CD4-positive, alpha-beta memory T cell (primary cell): ENCODE measurements at places on chromosomes 3 and 15. TPM values are rescaled to one million over a fixed set of nuclear protein-coding genes. Genes with fewer than 3 reads are reported as not detected.

- no peak for DNase-seq
- no peaks in the 10 kb centered on the region for H3K36me3 ChIP-seq
- H3K27me3 ChIP-seq, result no peaks in the 10 kb centered on the region
- peaks cover 31% of the 10 kb centered on the region for H3K4me1 ChIP-seq
- no peak overlapping the region for H3K4me3 ChIP-seq
These were observed 507.5 kb downstream of the SHQ1 start for GRCh38 chr3:72340476-72341379.

DNA sequence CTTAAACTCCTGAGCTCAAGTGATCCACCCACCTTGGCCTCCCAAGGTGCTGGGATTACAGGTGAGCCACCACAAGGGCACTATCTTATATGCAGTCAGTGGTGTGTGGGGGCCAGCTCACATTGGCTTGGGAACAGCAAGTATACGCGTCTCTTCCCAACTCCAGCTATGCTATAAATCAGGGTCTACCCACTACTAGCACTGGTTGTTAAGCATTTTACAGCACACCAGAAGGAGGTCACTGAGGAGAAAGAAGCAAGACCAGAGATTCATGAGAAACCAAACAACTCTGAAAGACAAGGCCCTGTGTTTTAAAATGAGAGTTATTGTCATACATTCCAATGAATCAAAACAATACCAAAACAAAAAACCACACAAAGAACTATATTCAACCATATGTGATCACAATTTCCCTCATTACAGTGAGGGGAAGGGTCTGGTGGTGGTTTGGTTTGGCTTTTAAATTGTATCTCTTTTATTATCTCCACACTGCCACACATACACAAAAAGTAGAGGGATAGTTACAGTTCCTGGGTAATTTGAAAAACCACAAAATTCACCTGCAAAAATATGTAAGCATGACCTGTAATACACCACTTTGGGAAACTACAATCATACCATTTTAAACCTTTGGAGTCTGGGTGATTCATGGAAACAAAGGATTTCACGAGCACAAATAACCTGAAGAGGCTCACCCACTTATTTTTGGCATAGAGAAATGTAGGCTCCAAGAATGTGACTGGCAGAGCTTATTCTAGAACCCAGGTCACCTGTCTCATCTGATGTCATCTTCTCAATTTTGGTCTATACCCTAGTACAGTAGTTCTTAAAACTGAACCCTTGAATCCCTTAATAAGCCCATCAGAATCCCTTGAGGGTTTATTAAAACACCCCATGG lies 5.2 kb downstream of the MAGI1 start:
- H3K36me3 ChIP-seq, result no peaks in the 10 kb centered on the region
- no peak for DNase-seq
- H3K4me3 ChIP-seq, result no peak overlapping the region
- H3K4me1 ChIP-seq, result no peaks in the 10 kb centered on the region
- H3K27ac ChIP-seq, result no peak overlapping the region

DNA sequence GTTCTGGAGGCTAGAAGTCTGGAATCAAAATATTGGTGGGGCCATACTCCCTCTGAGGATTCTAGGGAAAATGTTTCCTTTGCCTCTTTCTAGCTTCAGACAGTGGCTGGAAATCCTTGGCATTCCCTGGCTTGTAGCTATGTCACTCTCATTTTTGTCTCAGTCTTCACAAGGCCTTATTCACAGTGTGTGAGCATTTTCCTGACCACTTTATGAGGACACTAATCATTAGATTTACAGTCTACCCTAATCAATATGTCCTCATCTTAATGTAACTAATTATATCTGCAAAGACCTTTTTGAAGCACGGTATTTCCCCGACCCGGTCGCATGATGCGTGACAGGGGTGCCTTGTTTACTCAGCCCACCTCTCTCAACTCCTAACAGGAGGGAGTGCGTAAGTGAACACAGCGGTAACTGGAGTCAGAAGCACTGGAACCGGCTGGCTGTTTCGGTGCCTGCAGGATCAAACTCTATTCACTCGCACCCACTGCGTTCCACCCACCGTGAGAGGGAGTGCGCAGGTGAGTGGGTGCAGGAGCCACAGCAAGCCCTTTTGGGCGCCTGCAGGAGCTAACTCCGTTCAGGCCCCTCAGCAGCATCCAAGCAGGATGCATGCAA lies 155.0 kb downstream of the EPHA3 start:
- no peaks in the 10 kb centered on the region for H3K36me3 ChIP-seq
- H3K27ac ChIP-seq, result no peak overlapping the region
- H3K27me3 ChIP-seq, result no peaks in the 10 kb centered on the region
- no peaks in the 10 kb centered on the region for H3K4me1 ChIP-seq
- no peak overlapping the region for H3K4me3 ChIP-seq
- no peak for DNase-seq

DNA sequence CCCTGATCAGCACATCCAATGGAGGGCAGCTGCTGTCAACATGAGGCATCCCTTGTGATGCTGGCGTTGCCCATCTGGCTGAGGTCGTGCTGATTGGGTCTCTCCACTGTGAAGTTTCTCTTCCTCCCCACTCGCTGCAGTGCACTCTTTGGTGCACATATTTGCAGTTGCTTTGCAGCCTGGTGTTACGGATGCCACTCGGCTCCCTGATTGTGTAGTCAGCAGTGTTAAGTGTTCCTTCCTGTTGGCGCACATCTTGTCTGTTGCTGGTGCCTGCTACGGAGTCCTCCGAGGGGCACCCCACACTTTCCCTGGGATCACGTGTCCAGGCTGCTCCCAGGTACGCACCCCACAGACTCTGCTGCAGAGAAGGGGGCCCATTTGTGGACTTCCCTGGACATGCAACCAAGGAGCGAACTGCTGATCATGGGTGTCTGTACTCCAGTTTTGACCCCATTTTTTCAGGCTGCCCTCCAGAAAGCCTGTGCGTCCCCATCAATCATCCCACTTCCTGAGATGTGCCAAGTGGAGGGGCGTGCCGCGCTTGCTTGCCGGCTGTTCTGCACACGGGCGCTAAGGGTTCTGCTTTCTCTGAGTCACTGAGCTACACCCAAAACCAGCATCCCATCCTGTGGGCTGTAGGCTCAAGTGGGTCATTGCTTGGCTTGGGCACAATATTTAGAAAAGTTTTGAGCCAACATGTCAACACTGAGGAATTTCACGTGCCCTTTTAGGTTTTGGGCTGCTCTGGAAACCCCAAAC lies 98.6 kb downstream of the FBLN2 start:
- no peak overlapping the region for H3K4me3 ChIP-seq
- no peak overlapping the region for H3K27ac ChIP-seq
- H3K4me1 ChIP-seq, result peaks cover 34% of the 10 kb centered on the region
- no peak for DNase-seq
- H3K36me3 ChIP-seq, result no peaks in the 10 kb centered on the region

- no peak for DNase-seq
- no peaks in the 10 kb centered on the region for H3K36me3 ChIP-seq
- H3K27me3 ChIP-seq, result no peaks in the 10 kb centered on the region
- no peaks in the 10 kb centered on the region for H3K4me1 ChIP-seq
- no peak overlapping the region for H3K4me3 ChIP-seq
These were observed 326.8 kb downstream of the SUCLG2 start for GRCh38 chr3:67327582-67327981.

GRCh38 chr3:100105501-100105900 lies 8.8 kb downstream of the FILIP1L start:
- no peak overlapping the region for H3K27ac ChIP-seq
- no peaks in the 10 kb centered on the region for H3K4me1 ChIP-seq
- H3K4me3 ChIP-seq, result no peak overlapping the region
- no peaks in the 10 kb centered on the region for H3K36me3 ChIP-seq
- no peaks in the 10 kb centered on the region for H3K27me3 ChIP-seq

B3GALNT1 gene
- 0.73 TPM for total RNA-seq
